Lung (tissue), 17 donors: ENCODE measurements at places on chromosomes 16 and 17. TPM values are rescaled to one million over a fixed set of nuclear protein-coding genes. Genes with fewer than 3 reads are reported as not detected.

DNA sequence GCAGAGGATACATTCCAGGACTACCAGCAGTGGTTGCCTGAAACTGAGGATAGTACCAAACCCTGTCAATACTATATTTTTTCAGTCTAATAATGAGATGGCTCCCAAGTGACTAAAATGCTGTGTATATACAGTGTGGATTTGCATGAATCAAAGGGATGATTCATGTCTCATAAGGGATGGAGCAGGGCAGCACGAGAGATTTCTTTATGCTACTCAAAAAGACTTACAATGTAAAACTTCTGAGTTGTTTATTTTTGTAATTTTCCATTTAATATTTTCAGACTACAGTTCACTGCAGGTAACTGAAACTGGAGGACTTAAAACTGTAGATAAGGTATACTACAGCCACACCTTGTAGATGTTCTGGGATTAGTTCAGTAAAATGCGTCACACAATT lies 674.7 kb upstream of the SALL1 start:
- no peaks in the 10 kb centered on the region for H3K36me3 ChIP-seq
- no peak overlapping the region for H3K4me3 ChIP-seq
- no peaks in the 10 kb centered on the region for H3K4me1 ChIP-seq
- no peak for DNase-seq
- H3K27me3 ChIP-seq = no peaks in the 10 kb centered on the region
- H3K27ac ChIP-seq = no peak overlapping the region

The KIFC3 gene
- 65.9 TPM for polyA plus RNA-seq

The SGCA gene
- 19.4 TPM for polyA plus RNA-seq

GRCh38 chr17:60559995-60560859 lies 34.2 kb upstream of the APPBP2 start:
- H3K27me3 ChIP-seq = no peaks in the 10 kb centered on the region
- H3K36me3 ChIP-seq = no peaks in the 10 kb centered on the region
- no peak for DNase-seq
- H3K27ac ChIP-seq = no peak overlapping the region

The CIITA gene
- polyA plus RNA-seq = 29.1 TPM

GRCh38 chr16:19168371-19169081 lies 486 bp downstream of the SYT17 start:
- DNase-seq = peak; percentile 68
- H3K27ac ChIP-seq = no peak overlapping the region
- H3K4me3 ChIP-seq = peak overlapping the region; percentile 73
- no peaks in the 10 kb centered on the region for H3K27me3 ChIP-seq
- H3K36me3 ChIP-seq = no peaks in the 10 kb centered on the region
- H3K4me1 ChIP-seq = peaks cover 8% of the 10 kb centered on the region

DNA sequence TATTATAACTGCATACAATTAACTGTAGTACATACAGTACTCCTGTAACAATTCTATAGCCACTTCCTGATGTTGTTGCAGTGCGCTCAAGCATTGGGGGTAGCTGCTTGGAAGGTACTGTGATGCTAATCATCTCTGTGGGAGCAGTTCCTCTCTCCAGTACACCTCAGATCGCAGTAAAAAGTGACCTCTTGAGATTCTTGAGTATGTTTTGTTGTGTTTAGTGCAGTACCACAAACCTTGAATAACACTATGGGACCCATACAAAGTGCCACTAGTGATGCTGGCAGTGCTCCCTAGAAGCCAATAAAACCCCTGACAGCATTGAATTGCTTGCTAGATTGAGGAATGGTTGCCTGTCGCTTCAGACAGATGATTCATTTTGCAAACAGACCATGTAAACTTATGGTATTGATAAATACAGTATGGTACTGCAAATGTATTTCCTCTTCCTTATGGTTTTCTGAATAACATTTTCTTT lies 193.0 kb downstream of the SPECC1 start:
- H3K36me3 ChIP-seq = peaks cover 1% of the 10 kb centered on the region
- H3K4me3 ChIP-seq = no peak overlapping the region
- no peak for DNase-seq
- no peaks in the 10 kb centered on the region for H3K27me3 ChIP-seq

GRCh38 chr16:81987706-81988105 lies 23.6 kb downstream of the SDR42E1 start:
- DNase-seq = no peak
- no peak overlapping the region for H3K4me3 ChIP-seq
- H3K36me3 ChIP-seq = no peaks in the 10 kb centered on the region
- no peak overlapping the region for H3K27ac ChIP-seq
- H3K27me3 ChIP-seq = no peaks in the 10 kb centered on the region

DNA sequence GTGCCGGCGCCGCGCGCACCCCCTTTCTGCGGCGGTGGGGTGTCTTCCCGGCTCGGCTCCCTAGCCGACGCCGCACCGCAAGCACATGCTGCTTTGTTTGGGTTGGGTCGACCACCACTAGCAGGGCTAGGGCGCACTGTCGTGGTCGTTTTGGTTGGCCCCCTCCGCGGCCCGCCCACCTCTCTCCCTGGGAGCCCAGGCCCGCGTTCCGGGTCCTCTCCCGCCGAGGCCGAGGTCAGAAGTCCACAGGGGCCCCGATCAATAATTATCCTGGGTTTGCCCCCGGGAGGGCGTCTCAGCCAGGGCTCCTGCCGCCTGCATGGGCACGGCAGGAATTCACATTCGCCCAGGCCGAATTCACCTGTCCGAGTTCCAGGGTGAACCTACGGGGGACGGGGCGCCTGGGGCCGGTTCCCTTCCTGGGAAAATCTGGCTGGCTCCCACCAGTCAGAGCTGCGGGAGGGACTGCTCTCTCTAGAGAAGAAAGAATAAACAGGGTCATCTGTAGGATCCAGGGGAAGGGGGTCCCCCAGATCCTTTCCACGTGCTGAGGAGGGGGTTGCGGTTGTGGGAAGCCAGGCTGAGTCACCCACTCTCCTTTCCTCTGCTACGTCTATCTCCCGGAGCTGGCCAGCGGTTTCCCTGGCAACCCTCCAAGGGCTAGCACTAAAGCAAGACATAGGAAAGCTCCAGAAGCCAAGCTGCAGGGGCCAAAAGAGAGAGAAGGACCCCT lies 584 bp upstream of the STAT5B start:
- no peaks in the 10 kb centered on the region for H3K27me3 ChIP-seq
- no peaks in the 10 kb centered on the region for H3K4me1 ChIP-seq
- peak overlapping the region; percentile 96 for H3K27ac ChIP-seq
- no peaks in the 10 kb centered on the region for H3K36me3 ChIP-seq
- H3K4me3 ChIP-seq = peak overlapping the region; percentile 81

DNA sequence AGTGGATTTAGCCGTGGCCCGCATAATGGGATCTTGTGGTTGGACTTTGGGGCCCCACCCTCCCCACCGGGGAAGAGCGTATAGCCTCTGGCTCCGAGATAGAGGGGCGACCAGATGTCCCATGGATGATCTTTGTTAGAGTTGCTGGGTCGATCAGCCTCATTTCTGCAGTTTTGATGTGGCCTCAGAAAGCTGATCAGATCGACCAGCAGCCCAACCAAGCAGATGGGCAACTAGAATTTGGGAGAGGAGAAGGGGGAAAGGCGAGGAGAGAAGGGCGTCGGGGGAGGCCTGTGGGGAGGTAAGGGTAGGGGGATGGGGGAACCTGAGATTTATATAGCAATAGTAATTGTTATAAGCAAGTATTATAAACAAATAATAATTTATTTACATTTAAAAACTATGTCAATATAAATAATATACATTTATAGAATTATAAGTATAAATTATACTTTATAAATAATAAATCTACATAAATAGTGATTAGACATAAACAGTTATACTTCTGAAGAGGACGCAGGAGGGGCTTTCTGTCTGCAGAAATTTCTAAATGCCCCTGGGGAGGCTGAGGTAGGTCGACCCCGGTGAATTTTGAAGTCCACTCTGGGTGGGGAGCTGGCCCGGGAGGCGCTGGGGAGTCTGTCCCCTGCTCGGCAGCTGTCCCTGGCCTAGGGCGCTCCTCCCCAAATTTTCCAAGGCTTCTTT lies 136.3 kb downstream of the KCNJ12 start:
- no peaks in the 10 kb centered on the region for H3K4me1 ChIP-seq
- no peaks in the 10 kb centered on the region for H3K36me3 ChIP-seq
- no peak overlapping the region for H3K4me3 ChIP-seq
- DNase-seq = no peak
- H3K27me3 ChIP-seq = peaks cover 3% of the 10 kb centered on the region

DNA sequence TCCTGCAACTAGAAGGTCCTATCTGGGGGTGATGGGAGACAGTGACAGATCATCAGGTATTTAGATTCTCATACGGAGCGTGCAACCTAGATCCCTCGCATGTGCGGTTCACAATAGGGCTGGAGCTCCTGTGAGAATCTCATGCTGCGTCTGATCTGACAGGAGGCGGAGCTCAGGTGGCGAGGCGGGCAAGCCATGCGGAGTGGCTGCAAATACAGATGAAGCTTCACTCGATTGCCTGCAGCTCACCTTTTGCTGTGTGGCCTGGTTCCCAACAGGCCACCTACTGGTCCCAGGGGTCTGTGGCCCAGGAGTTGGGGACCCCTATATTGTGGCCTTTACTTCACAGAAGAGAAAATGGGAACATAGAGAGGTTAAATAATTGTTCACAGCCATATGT lies 200.4 kb downstream of the IRF8 start:
- no peak overlapping the region for H3K4me3 ChIP-seq
- no peaks in the 10 kb centered on the region for H3K36me3 ChIP-seq
- DNase-seq = no peak
- H3K4me1 ChIP-seq = no peaks in the 10 kb centered on the region

- no peak for DNase-seq
- H3K36me3 ChIP-seq = peaks cover 43% of the 10 kb centered on the region
- no peaks in the 10 kb centered on the region for H3K27me3 ChIP-seq
Measured at GRCh38 chr17:76683011-76683755, 27.6 kb downstream of the MXRA7 start.

DNA sequence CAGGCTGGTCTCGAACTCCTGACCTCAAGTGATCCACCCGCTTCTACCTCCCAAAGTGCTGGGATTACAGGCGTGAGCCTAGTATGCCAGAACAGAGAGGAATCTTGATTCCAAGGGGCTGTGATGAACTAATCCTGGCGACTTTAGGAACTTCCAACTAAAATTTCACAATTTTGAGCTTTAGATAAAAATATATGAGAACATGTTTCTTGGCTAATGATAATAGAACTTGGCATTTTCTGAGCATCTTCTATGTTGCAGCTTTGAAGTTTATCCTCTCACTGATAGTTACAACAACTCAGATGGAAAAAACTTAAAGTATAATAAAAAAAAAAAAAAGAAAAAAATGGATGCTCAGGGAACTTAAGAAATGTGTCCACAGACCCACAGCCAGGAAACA lies 69.8 kb upstream of the WSCD1 start:
- DNase-seq = no peak
- H3K4me3 ChIP-seq = no peak overlapping the region
- H3K27me3 ChIP-seq = no peaks in the 10 kb centered on the region
- H3K4me1 ChIP-seq = no peaks in the 10 kb centered on the region

- no peaks in the 10 kb centered on the region for H3K4me1 ChIP-seq
- no peak overlapping the region for H3K27ac ChIP-seq
- no peak overlapping the region for H3K4me3 ChIP-seq
- DNase-seq = peak; percentile 62
Measured at GRCh38 chr17:74368341-74369081, 1.2 kb downstream of the GPR142 start.

The PDE6G gene
- 2.1 TPM for polyA plus RNA-seq

The CDH11 gene
- polyA plus RNA-seq = 32.7 TPM

DNA sequence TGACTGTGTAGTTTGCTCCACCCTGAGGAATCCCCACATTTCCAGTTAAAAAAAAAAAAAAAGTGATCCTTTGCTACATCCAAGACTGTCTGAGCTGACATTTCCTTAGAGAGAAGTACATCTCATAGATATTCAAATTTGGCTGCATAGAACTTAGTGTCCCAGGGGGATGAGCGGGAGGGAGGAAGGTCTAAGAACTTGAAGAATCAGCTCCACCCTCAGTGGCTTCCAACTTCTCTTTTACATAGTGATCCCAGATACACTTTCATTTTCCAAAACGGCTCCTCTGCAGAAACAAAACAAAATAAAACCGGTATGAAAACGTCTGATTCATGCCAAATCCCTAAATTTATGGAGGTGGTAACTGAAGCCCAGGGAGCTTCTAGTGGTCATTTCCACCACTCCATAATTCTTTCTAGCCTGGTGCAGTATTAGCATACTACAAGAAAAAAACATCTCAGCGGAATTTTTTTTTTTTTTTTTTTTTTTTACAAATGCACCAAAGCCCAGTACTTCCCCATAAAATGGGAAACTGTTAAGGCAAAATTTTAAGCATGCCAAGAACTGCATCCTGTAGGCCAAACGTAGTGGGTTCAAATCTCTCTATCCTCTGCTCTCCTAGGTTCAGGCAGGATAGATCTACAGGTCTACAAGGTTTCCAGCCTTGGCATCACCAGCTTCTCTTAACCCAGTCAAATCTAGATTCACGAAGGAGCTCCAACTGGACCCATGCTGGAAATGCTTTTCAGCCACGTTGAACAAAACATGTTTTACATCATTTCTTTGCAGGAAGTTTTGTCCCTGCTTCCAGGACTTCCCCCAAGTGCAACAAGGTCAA lies 29.3 kb downstream of the MAF start:
- no peaks in the 10 kb centered on the region for H3K27me3 ChIP-seq
- no peak overlapping the region for H3K27ac ChIP-seq
- no peaks in the 10 kb centered on the region for H3K36me3 ChIP-seq
- DNase-seq = no peak

The NUP93 gene
- 43.9 TPM for polyA plus RNA-seq

The NLGN2 gene
- 5.1 TPM for polyA plus RNA-seq

- no peak for DNase-seq
- H3K36me3 ChIP-seq = no peaks in the 10 kb centered on the region
- H3K27ac ChIP-seq = no peak overlapping the region
- peaks cover 3% of the 10 kb centered on the region for H3K27me3 ChIP-seq
- no peak overlapping the region for H3K4me3 ChIP-seq
Measured at GRCh38 chr17:48240562-48241130, 133.1 kb downstream of the SNX11 start.

DNA sequence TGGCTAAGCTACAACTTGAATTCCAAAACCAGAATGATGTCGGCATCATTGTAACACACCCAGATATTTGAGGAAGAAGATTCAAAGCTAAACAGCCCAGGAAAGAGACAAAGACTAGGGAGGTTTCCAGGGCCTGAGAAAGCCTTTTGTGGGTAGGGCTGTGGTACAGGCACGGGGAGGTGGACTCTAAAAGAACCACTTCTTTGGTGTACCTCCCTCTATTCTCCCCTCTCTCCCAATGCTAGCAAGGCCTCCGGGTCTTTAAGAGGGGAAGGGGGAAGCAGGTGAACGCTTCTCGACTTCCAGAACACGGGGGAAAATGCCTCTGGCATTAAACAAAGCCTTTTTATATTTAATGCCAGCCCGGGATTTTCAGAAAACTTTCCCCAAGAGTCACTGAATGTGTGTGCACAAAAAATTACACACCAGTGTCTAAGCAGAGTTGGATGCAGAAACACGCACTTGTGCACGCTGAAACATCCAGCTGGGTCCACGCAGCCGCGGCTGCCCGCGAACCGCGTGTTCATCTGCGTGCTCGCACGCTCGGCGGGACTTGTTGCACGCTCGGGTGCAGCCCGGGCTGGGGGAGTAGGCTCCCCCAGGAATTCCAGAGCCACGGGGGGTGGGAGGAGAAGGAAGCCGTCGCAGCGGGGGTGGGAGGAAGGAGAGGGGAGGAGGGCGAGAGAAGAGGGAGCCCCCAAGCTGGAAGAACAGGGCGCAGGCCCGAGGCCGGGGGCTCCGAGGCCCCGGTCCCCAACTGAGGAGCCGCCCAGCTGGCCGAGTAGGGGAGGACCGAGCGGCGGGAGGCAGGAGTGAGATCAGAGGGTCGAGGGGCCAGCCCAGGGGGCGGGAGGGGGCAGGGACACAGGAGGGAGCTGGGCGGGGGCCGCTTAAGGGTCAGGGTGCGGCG lies 20.1 kb upstream of the ZNF423 start:
- peaks cover 4% of the 10 kb centered on the region for H3K4me1 ChIP-seq
- H3K36me3 ChIP-seq = no peaks in the 10 kb centered on the region
- DNase-seq = no peak
- no peaks in the 10 kb centered on the region for H3K27me3 ChIP-seq
- H3K4me3 ChIP-seq = no peak overlapping the region

The OR4D1 gene
- not detected for polyA plus RNA-seq

The FGF11 gene
- polyA plus RNA-seq = 0.47 TPM
